ENCODE measurements at places on chromosomes 1 and 21. TPM values are rescaled to one million over a fixed set of nuclear protein-coding genes. Genes with fewer than 3 reads are reported as not detected.

DNA sequence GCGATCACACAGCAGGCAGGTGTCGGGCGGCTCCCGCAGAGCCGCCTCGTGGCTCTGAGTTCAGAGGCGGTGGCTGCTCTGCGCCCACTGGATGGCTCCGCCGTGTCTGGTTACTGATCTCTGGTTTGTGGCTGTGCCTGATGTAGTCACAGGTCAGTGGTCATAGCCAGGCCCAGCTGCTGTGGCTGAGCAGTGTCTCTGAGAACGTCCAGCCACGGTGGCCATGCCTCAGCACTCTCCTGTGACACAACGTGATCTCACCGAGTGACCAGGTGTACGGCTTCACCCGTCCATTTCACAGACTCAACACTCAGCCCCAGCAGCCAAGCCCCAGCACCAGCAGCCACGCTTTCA lies 61.2 kb downstream of the KCNN3 start:
- no peak for DNase-seq

DNA sequence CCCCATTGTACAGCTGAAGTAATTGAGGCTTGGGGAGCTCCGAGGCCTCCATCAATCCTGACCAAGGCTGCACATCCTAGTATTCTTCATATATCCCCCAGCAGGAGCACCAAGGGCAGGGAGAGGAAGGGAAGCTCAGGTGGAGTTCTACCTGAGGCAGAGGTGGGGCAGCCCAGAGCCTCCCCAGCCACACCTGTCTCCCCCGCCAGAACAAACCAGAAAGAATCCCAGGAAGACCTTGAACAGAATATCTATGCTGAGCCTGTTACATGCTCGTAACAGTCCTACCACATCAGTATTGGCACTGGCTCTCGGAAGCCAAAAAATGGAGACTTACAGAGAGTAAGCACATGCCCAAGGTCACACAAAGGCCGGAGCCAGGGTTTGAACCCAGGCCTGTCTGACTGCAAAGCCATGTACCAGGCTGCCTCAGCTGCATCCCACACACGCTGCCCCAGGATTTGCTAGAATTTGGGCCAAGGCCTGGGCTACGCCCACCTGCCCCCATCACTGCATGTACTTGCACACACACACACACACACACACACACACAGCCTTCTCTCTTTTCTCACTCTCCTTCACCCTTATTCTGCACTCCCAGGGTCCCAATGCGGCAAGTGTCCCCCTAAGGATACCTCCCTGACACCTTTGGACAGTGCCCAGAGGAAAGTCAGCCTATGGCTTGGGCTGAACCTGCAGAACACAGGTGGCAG lies 4.5 kb downstream of the E2F2 start:
- DNase-seq = no peak

- no peak for DNase-seq
These were observed 82.5 kb upstream of the ZNF648 start for GRCh38 chr1:182143825-182144645.

DNA sequence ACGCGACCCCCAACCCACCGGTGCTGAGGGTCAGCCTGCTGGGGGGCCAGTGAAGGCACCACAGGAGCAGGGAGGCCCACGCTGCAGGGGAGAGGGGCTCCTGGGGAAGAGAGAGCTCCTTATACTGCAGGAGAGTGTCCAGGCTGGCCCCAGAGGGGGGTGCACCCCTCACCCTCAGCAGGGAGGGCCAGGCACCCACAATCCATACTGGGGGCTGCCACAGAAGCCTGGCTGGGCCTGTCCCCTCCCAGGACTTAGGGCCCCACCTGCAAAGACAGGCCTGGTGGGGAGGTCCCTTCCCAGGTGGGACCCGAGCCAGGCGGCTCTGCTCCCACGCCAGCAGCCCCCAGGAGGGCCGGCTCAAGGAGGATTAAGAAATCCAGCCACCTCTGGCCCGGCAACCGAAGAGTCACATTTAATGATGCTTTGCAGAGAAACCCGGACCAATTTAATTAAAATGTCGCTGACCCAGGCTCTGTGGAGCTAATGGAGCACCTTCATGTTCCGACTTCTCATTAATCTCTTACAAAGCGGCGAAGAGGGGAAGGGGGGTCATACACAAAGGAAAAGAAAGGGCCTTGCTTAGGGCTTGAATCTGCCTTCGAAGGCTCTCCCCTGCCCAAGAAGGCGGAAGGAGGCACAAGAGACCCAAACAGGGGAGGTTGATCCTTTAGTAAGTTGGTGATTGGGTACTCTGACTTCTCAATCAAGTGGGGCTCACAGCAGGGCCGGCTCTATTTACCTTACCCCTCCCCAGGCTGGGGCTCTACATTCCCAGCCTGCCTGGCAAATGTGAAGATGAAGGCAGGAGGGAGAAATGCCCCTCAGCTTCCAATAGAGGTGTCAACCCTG lies 25.0 kb downstream of the WNT9A start:
- no peak for DNase-seq

DNA sequence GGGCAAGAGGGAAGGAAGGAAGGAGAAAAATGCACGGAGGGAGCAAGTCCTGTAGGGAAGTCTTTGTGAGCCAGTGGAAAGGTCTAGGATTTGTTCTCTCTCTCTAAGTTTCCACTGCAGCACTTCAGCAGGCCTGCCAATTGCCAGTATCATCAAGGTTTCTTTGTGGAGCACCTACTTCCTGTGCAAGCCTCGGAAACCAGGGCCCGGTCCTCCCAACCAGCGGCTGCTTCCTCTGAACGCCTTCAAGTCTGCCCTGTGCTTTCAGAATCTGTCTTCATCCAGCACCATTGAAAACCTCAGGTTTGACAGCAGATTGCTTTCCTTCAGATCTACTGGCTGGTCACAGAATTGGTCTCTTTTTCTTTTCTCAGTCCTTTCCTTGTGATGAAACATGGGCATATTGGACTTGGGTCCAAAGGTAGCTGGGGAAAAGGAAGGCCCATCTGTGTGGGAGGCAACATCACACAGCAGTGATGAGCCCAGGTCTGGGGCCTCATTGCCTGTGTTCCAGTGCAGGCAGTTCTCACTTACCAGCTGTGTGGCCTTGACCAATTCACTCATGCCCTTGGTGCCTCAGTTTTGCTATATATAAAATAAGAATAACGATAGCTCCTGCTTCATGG lies 144.5 kb downstream of the SEC16B start:
- no peak for DNase-seq

- no peak for DNase-seq
These were observed 90.5 kb downstream of the SPATA17 start for GRCh38 chr1:217721692-217722091.

The ZBTB8A gene
- total RNA-seq = 11.3 TPM

The SEMA4A gene
- 11.8 TPM for total RNA-seq

The ACKR1 gene
- 0.26 TPM for total RNA-seq

Measured in H9 (cell line).